ENCODE measurements at places on chromosomes 2 and 18.

- no peak for DNase-seq
Observed at GRCh38 chr2:12031866-12032265, 285.4 kb downstream of the LPIN1 start.

GRCh38 chr2:223621901-223622300, 19.7 kb upstream of the SCG2 start:
- no peak for DNase-seq

DNA sequence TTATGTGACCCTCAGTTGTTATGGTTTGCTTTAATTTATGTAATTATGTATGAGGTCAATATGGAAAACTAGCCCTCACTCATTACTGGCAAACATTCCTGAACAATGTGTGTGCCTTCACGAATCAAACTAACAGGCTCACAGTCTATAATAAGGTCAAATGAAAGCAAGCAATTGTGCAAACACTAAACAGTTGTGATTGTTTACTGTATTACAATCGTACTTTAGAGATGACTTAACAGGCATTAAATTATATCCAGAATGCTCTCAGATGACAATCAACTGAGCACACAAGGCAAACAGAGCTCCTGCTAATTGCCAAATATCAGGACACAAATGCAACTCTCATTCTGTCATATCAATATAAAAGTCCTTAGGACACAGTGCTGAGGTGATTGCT, 29.5 kb downstream of the COL5A2 start:
- no peak for DNase-seq

DNA sequence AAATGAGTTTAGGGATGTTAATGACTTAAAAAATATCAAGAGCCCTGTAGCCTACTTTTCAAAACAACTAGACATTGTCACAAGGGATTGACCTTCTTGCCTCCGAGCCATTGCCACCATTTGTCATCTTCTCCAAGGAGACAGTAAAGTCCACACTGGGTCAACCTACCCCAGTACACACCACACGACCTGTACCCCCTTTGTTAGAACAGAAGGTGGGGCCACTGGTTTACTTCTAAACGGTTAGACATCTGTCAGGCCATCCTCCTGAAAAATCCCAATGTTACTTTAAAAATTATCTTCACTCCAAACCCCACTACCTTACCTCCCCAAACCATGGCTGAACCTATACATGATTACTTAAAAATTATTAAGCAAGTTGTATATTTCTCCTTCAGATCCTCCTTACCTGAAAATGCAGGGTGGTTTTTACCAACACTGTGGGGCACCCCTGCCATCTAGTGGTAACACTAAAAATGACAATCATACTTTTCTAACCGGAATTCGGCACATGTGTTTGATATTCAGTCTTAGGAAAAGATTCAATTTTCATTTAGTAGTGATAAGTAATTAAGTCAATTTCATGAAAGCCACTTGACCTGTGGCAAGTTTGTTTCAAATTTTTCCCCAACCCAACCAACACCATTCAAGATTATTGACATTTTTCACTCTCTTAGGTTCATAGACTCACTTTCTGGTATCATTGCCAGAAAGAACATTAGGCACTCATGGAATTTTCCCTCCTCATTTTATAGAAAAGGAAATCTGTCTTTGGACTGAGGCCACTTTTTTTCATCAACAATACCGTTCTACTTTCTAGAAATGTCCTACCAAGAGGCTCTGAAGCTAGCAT, 265.3 kb upstream of the PKDCC start:
- no peak for DNase-seq

DNA sequence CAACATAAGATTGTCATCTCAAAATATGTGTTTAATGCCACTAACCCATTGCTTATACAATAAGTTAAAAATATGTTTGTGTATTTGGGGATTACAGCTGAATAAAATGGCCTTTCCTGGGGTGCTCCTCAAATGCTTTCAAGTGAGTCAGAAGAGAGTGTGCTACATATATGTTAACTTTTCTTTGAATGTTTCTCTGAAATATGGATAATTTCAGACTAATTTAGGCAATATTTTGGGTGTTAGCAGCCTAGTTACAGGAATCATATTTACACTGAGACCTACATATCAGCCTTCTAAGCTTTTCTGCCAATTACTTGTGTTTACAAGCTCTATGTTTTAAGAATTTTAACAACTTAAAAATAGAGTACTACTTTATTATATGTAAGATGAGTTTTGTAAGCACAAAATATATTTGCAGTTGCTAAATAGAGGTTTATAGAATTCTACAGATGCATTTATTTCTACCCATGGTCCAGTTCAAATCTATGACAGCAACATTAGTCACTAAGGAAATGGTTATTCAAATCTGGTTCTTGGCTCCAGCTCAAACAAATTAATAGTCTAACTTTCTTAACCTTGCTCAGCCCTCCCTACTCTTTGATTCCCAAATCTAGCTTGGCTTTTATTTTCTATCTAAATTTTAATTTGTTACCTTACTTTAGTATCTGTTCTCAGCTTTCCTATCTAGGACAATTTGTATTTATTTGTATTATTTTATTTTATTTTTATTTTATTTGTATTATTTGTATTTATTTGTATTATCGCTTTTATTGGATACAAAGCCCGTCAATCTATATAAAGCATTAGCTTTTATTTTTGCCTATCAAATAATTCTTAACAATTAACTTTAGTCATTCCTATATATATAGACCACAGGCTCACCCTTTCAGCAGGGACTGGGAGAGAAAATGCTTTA, 48.9 kb downstream of the FSIP2 start:
- DNase-seq, result no peak

DNA sequence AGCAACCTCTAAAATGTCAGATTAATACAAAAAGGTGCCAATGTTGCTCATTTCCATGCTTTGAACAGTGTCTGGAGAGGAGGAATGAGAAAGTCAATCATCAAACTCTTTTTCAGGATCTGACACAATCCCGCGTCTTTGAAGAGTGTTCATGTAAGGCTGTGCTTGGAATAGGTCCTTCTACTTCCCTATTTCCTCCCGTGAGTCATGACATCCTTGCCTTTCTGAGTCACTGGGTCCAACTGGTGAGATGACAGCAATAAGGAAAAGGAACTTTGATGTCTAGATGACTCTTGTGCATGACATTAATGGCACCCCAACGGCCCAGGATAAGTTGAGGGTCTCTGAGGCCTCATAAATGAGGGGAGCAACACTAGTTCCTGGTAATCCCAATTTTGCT, 109.0 kb upstream of the CELF4 start:
- no peak for DNase-seq

GRCh38 chr18:78087338-78087737, 837.7 kb downstream of the GALR1 start:
- no peak for DNase-seq

DNA sequence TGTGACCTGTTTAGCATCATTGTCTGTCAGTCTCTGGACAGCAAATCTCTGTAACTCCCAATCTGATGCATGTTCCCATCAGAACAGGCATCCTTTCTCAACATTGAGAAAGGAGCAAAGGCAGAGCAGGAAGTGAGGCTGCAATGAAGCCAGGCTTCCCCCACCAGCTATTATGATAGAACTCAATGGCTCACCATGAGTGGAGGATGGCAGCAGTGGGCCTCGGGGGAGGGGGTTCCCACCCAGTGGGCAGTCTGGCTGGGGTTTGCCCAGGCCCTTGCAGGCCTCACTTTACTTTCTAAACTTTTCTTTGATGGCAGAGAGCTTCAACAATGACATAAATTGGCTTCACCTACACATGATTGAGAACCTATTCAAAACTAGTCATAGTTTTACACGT, 240.6 kb upstream of the CXCR4 start:
- DNase-seq, result no peak

GRCh38 chr2:179235463-179236108, 29.0 kb downstream of the SESTD1 start:
- DNase-seq, result no peak

GRCh38 chr2:168343586-168343985, 96.2 kb upstream of the STK39 start:
- DNase-seq, result no peak
